GM12864 (cell line): ENCODE measurements at places on chromosomes 6 and 20.

DNA sequence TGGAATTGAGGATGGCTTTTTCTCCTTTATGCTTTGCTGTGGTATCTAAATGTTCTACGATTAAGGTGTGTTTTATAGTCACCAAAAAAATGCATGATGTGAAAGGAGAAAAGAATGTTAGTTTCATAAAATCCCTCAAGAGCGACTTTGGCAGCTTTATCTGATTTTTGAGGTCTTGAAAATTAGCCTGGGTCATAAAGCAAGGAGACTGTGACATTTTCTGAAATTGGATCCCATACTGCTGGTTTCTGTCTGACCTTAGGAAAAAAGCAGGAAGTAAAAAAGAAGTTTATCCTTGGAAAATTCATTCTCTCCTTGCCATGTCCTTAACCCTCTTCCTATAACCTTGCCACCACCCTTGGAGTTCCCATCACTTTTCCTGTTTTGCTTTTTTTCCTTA is 525.3 kb downstream of the CD83 start:
- no peak for DNase-seq

DNA sequence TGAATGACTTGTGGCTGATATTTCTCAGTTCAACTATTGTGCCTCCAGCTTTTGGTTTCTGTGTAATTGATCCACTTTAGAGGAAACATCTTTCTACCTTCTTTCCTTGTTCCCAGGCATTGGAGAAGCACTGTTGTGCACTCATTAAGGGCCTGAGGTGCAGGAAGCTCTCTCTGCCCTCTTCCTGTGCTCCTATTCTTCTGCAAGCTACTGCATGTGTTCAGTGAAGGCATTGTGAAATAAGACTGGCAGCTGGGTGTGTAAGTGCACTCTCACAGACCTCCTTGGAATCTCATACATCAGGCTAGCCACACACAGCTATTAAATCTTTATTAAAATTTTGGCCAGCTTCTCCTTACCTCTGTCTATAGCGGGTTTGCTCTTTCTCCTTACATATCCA is 177.8 kb downstream of the OGFRL1 start:
- DNase-seq: no peak

DNA sequence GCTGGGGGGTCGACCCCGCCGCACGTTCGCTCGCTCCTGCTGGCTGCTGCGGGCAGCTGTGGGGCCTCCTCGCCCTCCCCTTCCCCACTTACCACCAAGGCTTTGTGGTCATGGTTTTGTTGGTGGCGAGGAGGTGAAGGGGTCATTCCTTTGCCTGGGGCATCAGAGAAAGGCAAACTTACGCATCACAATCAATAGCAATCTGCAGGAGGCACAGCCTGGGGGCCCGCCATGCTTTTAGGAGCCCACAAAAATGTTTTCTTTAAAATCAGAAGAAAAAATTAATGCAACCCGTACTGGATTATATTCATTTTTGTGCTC is 137.0 kb downstream of the IMPG1 start:
- DNase-seq: no peak

DNA sequence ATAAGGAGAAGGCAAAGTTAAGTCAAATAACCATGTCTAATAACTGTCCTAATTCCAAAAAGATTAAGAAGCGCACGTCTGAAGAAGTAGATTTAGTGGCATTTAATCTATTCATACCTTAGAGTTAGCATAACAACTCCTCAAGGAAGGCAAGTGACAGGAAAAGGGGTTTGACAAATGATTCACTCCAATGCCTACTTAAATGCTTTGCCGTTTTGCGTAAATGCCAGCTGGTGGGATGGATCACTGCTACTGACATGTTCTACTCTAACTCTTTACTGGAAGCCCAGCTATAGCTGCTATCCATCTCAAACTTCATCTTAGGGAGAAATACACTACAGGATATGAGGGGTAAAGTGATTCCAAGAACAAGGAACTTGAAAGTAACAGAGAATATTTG is 347.3 kb upstream of the RUNX2 start:
- no peak for DNase-seq

GRCh38 chr6:135851442-135852271 is at the start of gene PDE7B:
Gene PDE7B (plus strand): TSS chr6:135851701.
- DNase-seq: no peak

- DNase-seq: no peak
Measured at GRCh38 chr6:121791396-121792315, 356.2 kb downstream of the GJA1 start.

DNA sequence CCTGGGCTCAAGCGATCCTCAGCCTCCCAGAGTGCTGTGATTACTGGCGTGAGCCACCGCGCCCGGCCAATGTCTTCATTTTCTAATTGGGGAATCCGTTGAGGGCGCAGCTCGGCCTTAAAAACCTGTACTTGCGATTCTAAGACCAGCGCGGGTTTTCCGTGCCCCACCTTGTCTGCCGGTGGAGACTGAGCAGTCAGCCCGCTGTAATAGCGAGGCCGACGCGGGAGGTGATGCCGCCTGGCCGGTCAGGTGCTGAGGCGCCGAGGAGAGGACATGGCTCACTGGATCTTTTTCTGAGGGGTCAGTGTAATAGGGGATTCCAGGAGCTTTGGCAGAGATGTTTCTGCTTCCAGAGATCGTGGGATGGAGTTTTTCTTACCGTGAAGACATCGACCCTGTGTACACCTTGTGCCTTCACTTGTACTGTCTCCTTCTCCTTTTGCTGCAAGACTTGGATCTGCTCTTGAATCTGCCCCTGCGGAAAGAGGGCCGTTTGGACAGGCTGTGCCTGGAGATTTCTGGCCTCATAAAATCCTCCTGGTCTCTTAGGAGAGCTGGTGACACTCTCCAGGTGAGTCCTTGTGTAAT is 1.5 kb downstream of the TRIM31 start:
- no peak for DNase-seq

GRCh38 chr6:48068278-48069251 is 42.4 kb downstream of the PTCHD4 start:
- DNase-seq: no peak

- DNase-seq: no peak
Measured at GRCh38 chr6:157552820-157553485, 172.0 kb downstream of the ZDHHC14 start.

DNA sequence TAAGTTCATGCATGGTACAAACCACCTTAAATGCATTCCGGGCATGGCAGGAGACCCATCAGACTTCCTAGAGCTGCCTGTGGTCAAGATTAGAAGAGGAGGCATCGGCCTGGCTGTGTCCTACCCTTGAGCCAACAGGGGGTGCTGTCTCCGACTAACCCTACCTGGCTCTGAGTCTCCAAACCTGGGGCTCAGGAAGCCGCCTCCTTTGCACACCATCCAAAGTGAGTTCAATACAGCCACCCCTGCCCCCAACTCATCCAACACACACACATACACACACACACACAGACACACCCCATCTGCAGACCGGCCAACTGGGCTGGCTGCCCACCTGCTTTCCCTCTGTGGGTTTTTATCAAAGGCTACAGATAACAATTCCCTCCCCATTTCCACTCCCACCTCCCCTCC is 77.0 kb downstream of the JPH2 start:
- DNase-seq: no peak
